ENCODE measurements at places on chromosomes 13 and 19.

DNA sequence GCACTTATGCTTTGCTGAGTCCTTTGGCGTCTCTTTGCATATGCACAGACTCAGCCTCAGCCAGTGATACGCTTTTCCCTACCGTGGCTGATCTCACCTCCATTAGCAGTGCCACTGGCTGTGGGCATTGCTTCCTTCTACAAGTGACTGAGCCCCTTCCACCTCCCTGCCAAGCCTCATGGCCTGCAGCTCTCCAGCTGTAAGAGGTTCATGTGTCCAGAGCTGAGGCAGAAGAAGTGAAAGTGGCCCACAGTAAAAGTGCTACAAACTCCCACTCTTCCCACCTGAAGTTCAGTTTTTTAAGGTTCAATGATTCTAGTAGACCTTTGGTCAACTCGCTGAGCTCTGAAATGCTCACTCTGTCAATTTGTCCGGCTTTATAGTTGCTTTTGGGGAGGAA is 44.7 kb downstream of the SMARCA4 start:
- DNase-seq: no peak

DNA sequence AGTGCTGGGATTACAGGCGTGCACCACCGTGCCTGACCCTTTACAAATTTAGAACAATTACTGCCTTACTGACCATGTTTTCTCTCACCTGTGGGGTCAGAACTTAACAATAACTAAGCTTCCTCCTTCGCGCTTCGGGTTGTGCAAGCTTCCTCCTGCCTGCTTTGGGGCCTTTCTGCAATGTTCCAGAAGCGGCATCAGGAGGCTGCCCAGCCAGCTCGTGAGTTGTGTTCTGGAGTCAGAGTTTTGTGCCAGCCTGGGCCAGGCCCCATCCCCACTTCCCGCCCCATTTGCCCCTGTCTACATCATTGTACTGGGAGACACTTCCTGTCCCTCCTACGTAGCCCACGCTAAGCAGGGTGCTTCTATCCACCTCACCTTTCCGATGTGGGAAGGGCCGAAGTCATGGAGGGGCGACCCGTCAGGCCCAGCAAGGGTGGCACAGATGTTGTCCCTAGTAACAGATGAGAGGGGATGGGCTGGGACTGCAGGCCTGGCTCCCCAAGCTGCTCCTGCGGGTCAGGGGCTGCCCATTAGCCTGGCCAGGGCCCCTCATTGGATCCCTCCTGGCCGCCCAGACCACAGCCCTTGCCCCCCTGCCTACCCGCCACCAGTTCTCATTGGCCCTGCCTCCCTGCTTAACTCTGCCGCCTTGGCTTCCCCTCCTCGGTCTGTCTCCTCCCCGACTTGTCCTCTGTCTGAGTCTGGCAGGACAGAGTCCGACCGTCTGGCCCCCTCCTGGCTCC is 13.4 kb downstream of the UHRF1 start:
- no peak for DNase-seq

GRCh38 chr13:113044391-113045114 is 61.0 kb upstream of the F7 start:
- DNase-seq: no peak

DNA sequence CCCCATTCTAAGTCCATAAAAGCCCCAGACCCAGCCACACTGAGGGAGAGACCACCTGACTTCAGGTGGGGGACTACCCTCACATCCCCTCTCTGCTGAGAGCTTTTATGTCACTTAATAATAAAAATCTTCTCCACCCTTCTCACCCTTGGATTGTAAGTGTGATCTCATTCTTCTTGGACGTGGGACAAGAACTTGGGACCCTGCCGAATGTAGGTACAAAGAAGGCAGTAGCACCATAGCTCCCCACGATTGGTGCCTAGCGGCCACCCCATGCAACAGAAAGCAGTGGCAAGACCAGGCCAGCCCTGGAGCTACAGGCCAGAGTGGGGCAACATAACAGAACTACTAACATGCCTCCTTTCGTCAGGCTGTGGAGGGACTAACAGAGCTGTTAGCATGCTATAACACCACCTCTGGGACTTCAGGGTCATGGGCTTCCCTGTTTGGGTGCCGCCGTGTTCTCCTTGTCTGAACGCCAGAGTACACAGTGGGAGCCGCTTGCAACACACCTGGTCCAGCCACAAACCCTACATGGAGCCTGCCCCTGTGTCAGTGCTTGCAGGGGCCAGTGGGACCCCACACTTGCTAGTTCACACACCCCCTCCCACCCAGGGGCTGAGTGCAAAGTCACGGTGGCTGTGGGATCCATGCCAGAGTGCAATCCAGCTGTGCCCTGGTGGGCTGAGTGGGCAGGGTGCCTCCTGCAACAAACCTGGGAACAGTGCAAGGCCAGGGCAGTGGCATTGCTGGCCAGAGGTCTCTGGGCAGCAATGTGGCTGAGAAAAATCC is 5.2 kb upstream of the FBXO17 start:
- DNase-seq: no peak

GRCh38 chr13:74006666-74007065 is 127.5 kb downstream of the KLF12 start:
- no peak for DNase-seq

GRCh38 chr19:30254789-30255188 is 117.4 kb upstream of the ZNF536 start:
- DNase-seq: no peak

GRCh38 chr13:83895994-83896580 is 13.8 kb upstream of the SLITRK1 start:
- no peak for DNase-seq

DNA sequence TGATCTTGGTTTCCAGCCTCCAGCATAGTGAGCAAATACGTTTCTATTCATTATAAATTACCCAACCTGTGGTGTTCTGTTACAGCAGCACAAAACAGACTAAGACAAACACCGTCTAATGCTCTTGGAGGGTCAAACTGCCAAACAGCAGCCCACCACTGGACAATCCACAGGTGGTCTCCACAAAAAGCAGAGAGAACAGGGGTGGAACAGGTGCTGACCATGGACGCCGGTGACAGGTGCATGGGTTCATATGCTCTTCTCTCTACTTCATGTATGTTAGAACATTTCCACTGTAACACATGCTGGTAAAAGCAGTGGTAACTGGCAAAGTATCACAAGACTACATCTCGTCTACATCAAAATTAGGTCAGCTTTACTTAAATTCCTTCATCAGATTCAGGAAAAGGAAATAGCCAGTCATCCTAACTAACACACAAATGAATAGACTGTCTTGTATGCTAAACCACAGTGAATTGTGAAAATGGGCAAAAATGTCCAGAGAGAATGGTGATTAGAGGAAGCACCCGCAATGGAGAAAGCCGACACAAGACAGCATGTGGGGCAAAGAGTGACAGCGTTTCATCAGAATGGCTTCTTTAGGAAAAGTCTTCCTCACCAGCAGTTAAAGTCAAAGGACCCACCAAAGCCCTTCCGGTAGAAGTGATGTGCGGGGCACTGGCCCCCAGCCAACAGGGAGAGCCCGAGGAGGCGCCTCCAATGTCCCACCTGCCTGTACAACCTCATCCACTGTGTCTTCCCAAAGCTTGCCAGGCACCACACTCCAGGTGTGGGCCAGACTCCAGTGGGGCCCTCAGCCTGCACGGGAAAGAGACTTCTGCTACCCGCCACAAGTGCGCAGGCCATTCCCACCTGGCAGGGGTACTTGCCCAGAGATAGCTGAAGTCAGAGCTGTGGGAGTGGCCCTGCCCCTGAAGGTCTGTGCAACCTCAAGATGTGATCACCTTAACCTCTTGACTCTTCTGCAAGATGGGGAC is 6.5 kb downstream of the CARS2 start:
- DNase-seq: no peak

- DNase-seq: peak; percentile 30
Measured at GRCh38 chr13:59679254-59679653, 484.5 kb downstream of the DIAPH3 start.

- no peak for DNase-seq
Measured at GRCh38 chr19:49488863-49489537, 1.6 kb downstream of the RPL13A start.

GRCh38 chr19:21087871-21088270 is 5.9 kb downstream of the ZNF714 start:
- DNase-seq: no peak

GRCh38 chr19:14142262-14143190 is 6.1 kb upstream of the ASF1B start:
- DNase-seq: no peak

- DNase-seq: no peak
Measured at GRCh38 chr13:92143766-92144165, 745.3 kb downstream of the GPC5 start.

DNA sequence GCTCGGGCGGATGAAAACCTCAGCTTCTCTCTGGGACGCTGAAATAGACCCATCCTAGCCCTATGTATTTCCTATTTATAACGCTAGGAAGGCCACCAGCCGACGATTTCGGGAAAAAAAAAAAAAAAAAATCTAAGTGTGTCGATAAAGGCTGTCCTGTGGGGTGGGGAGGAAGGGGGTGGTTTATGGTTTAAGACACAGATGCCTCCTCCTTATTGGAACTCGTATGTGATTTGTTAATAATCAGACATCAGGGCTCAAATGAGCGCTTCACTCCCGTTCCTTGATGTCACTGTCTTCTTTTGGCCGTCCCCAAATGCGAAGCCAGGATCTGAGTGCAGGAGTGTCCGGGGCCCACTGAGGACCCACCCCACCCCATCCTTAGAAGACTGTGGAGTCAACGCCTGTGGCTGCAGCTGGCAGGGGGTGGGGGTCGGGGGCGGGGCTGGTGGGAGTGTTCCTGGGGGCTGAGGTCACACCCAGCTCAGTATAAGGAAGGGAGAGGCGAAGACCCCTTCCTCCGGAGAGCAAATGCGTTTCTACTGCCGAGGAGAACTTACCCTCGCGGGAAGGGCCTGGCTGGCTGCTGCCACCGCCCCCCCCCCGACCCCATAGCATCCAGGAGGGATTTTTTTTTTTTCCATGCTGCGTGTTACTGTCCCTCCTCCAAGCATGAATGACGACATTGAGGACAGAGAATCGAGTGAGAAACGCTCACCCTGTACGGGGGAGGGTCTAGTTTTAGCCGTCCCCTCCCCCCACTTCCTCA is 971 bp downstream of the ATCAY start:
- DNase-seq: peak; percentile 81

DNA sequence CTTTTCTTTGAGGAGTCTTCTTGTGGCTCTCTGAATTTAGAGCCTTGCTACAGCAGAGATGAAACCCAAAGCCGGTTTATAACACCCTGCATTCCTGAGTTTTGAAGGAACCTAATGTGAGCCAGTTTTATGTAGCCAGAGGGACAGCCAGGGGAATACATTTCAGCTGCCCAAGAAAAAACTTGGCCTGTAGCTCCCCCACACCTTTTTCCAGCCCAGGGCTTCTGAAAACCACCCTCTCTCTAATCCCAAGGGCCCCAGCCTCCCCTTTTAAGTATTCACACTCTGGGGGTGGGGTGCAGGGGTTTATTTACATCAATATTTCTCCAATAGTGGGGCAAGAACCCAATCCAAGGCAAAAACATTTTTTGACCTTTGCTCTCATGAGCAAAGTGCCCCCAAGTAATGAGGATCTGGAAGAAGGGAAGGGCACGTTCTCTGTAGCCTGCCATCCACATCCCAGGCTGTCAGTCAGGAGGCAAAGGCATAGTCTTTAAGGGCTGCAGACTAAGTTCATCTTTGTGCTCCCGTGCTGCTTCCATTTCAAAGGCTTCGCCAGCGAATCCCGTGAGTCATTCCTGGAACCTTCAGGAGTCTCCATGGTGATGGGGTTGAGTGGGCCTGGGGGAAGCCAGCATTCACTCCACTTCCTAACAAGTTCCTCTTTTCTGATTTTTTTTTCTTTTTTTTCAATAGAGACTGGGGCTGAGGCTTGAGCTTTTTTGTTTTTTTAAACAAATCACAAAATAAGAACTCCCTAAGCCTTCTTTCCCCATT is 33.2 kb upstream of the MEDAG start:
- peak; percentile 55 for DNase-seq

- DNase-seq: no peak
Measured at GRCh38 chr13:35729926-35730627, 253.6 kb upstream of the MAB21L1 start.

- no peak for DNase-seq
Measured at GRCh38 chr19:40420451-40420765, 5.4 kb downstream of the SERTAD1 start.

DNA sequence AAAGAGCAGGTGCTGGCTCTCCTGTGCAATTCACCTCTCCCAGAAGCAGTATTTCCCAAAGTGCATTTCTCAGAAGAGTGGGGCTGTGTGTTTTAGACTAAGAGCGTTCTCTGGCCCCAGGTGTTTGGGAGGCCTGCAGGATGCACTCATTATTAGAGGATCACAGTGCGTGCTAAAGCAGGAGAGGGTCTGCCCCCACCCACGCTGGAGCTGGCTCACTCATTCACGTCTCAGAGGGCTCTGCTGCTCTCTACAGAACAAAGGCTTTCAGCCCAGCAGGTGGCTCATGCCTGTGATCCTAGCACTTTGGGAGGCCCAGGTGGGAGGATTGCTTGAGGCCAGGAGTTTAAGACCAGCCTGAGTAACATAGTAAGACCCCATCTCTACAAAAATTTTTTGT is 756.7 kb downstream of the UQCRFS1 start:
- no peak for DNase-seq

DNA sequence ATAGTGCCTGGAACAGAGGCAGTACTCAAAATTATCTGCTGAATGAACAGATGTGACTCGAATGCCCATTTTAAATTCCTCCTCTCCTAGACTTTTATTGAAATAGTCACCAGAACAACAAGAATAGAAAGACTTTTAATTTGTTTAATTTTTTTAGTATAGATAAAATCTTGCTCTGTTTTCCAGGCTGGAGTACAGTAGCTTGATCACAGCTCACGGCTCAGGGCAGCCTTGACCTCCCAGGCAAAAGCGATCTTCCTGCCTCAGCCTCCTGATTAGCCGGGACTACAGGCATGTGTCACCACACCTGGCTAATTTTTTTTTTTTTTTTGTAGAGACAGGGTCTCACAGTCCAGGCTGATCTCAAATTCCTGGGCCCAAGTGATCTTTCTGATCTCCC is 120.9 kb upstream of the FREM2 start:
- peak; percentile 3 for DNase-seq

- no peak for DNase-seq
Measured at GRCh38 chr19:51462276-51462675, 4.0 kb upstream of the SIGLEC8 start.

DNA sequence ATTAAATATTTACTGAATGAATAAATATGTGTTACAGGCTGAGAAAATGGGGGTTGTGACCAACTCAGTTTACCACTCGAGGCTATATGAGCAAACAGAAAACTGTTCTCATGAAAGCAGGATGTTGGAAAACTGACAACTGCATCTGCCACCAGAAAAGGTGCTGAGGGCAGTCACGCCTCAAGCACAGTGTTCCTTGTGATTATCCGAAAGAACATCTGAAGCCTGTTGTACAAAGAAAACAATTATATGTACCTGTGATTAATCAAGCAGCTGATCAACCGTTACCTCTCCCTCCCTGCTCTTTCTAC is 6.2 kb upstream of the KLK13 start:
- DNase-seq: no peak

DNA sequence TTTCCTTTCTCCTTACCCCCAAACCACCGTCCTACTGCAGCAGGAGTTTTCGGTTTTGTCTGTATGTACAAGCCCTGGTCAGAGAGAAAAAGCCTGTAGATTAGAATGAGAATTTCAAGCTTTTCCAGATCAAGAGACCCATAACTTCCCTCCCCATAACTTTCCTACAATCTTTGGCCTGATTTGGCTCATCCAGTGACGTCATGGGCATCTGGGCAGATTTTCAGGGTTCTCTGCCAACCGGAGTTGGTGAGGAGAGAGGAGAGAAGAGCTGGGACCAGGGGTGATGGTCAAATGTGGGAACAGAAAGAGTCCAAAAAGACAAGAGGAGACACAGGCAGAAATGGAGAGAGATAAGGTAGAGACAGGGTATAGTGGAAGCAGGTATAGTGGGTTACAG is 10.5 kb downstream of the IZUMO2 start:
- DNase-seq: no peak

Measured in SK-N-SH (cell line).